EH (cell line): ENCODE measurements at places on chromosomes 7 and 10.

DNA sequence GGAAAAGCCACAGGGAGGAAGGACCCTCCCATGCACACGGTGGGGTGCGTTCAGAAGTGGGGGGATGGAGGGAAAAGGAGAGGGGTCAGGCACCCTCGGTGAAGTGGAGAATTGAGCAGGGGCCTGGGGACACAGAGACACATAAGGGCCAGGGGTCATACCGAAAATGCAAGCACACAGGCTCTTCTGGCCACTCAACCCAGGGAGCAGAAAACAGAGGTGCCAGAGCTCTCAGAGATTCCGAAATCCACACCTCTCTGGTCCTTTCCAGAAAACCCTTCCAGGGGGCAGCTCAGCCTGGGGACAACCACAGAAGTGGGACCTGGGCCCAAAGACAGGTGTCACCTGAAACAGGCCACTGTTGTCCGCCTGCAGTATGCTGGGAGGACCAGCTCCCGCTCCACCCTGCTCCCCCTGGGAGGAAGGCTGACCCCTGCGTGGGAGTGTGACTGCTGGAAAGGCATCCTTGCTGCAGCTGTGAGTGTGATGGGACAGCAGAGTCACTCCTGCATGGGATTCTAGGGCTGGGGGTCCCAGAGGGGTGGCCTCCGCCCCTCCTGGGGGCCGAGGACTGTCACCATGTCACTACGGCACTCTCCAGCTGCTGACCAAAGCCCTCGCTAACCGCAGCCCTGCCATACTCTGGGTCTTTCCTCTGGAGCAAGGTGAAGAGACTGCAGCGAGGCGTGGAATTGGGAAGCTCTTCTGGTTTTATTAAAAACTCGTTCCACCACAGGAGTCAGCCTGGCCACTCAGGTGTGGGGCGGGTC, 63.1 kb downstream of the TMEM209 start:
- DNase-seq, result no peak

GRCh38 chr10:43061331-43061730, 15.5 kb upstream of the RET start:
- no peak for DNase-seq

DNA sequence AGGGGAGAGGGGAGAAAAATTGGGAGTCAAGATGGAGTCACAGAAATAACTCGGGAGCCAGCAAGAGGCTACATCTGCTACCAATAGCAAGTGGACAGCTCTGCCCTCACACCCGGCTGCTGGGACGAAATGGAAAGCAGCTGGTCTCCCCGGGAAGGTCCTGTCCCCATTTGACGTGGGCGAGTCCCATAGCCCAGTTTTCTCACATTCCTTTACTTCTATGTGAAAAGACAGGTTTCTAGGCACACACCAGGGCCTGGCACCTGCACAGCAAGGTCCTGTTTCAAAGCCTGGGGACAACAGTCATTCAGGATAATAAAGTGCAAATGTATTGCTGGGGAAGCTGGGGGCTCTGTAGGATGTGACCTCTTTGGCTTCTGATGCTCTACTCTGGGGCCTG, 162.6 kb downstream of the OAT start:
- no peak for DNase-seq

DNA sequence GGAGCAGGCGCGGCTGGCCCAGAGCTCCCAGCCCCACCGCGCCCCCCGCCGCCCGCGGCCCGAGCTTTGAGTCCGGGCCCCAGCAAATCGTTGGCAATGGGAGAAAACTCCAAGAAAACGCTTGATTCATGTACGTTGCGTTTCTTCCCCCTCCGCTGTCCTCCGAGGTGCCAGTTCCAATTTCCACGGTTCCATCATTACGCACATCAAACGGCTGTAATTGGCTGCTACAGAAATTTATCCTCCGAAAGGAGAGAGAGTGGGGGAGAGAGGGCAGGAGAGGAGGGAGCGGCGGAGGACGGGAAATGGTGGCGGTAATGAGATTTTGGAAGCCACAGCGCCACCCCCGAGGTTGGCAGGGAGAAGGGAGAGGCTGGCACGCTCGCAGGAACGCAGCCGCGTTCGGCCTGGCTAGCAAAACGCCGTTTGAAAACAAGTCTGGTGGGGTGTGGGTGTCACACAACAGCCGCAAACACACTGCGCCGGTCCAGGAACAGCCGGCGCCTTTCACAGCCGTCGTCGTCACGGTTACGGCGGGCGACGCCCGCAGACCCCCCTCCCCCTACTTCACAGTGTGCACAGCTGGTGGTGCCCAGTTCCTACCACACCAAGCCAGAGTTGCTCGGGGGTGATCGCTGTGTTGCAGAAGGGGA, 57.5 kb downstream of the UNCX start:
- DNase-seq, result peak; percentile 36

DNA sequence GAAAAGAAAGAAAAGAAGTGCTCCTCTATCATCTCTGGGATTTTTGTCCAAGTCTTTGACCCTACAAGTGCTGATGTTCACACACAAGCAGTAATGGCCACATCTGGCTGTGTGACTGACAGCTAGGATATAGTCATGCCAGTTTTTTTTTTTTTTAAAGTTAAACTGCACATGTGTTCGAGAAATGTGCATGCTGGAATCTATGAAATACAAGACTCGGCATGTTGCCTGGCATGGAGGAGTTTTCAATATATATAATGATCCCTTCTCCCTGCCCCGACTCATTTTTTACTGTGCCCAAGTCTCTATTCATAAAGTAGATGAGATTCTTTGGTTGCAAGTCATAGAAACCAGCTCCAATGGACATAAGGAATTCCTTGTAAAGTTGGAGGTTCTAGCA, 60.4 kb upstream of the FGFR2 start:
- DNase-seq, result no peak

DNA sequence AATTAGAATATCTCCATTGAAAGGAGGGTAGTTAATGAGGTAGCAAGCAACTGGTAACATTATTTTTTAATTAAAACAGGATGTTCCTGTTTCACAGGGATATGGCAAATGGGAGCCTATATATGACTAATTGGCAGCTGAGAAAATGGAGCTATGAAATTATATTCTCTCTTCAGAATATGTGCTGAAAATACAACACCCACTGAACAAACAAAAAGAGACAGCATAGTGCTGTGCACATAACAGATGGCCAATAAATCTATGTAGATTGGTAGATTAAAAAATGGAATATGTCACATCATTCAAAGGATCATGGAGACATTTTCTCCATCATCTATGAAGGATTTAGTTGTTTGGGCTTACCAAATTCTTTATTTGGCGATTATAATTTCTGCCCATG, 362.0 kb downstream of the GPR37 start:
- no peak for DNase-seq

DNA sequence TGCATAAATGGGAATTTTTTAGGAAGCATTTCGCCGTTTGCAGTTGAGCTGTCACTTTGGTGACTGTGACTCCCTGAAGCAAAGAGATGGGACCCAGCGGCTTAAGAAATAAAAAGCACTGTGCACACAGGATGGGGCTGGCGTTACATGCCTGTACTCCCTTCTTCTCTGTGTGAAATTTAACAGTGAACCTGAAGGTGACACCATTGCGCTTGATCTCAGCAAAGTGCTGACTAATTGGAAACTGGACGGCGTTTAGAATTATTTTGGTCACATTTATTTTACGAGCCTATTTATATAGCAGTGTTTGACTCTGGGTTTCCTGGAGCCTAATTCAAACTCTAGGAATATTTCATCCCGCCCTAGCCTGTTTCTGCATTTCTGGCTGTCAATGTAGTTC, 146.2 kb downstream of the PAXIP1 start:
- DNase-seq, result no peak

DNA sequence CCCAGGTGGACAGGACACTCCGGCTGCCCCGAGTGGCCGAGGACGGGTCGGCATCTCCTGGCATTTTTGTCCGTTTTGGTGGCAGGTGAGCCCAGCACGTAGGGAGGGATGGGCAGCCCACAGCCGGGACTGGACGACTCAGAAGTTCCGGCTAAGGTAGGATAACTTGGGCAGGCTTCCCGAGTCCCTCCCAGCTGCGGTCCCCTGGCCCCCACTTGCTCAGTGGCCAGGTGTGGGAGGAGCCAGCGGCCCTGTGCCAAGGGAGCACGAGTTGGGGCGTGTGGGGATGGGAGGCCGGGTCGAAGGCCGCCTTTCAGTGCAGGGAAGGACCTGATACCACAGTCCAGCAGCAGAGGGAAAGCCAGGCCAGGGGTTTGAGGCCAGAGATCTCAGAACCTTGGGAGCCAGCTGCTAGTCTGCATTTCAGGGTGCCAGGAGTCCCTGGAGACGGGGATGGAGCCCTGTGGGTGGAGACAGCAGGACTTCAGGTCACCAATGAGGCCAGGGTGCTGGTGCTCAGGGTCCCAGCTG, 58.5 kb downstream of the PWWP2B start:
- DNase-seq, result no peak

- DNase-seq, result peak; percentile 34
Measured at GRCh38 chr7:1666823-1667565, 3.1 kb upstream of the ELFN1 start.

DNA sequence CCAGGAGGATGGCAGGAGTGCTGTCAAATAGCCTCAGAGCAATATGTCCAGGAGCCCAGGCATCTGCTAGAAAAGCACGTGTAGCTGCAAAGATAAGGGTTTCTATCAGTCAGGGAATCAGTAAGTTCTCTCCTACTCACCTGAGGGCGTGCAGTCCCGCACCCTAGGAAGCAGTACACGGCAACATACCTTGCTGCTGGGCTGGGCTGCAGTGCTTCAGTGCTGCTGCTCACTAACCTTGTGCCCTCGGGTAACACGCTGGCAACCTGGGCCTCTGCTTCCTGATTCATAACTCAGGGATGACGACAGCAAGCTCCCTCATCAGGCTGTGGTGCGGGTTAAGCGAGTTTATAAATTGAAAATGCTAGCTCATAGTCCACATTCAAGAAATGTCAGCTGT, 29.5 kb upstream of the CCNY start:
- DNase-seq, result peak; percentile 16

- peak; percentile 44 for DNase-seq
Measured at GRCh38 chr10:7417103-7417623, 6.3 kb upstream of the SFMBT2 start.

- DNase-seq, result no peak
Measured at GRCh38 chr10:126208726-126209302, 179.5 kb downstream of the ADAM12 start.

DNA sequence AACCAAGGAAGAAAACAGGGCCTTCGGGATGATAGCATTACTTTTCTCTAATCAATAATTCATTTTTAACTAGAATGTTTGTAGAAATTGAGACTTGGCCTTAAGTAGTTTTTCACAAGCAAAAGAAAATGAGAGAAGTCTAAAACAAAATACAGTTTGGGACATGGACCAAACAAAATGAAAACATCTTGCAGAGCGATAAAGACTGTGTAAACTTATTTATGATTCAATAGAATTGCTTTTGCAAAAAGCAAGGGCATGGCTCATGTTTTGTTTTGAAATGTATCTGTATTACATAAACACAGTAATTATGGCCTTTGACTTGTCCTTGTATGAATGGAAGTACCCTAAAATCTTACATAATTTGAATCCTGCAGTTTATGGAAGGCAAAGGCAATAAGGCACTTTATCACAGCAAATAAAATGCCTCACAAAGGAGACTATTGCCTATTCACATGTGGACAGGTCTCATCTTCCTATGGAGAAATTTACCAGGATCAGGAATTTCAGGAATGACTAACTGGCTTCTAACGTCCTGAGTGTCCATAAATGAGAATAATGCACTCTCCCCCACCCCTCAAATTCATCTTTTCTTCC, 295.2 kb downstream of the PTEN start:
- peak; percentile 20 for DNase-seq

- no peak for DNase-seq
Measured at GRCh38 chr7:49038821-49039358, 114.5 kb downstream of the CDC14C start.

- no peak for DNase-seq
Measured at GRCh38 chr7:155913719-155914118, 101.5 kb upstream of the SHH start.

GRCh38 chr10:127813290-127813689, 76.3 kb downstream of the FOXI2 start:
- DNase-seq, result no peak

- no peak for DNase-seq
Measured at GRCh38 chr10:122325235-122325634, 49.3 kb upstream of the PLEKHA1 start.

DNA sequence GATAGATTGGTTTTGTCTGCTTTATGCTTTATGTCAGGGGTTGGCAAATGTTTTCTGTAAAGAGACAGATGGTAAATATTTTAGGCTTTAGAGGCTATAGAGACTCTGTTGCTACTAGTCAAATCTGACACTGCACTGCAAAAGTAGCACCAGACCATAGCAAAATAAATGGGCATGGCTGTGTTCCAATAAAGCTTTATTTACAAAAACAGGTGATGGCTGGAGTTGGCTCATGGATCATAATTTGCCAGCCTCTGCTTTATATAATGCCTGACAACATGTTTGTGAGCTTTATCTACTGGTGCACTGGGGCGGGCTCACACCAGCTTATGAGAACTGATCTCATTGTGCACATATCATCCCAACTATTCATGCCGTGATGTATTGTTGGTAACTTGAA, 120.1 kb downstream of the PLXDC2 start:
- DNase-seq, result no peak

GRCh38 chr7:95002775-95003174, 95.4 kb downstream of the PPP1R9A start:
- no peak for DNase-seq

GRCh38 chr7:105011141-105011830, 2.7 kb upstream of the KMT2E start:
- peak; percentile 32 for DNase-seq

DNA sequence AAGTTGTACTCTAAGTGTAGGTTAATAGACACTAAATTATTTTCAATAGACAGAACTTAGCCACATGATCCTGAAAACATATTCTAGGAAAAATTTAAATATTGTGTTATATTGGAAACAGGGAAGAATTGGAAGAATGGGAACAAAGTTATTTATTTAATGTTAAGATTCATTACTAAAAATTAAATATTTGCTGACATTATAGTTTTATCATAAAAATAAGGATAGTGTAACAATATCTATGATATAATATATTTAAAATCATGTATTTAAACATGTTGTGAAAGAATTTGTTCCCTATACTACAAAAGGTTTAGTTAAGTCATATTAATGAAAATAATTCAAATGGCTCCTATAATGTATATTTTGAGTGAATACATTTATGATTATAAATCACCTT, 120.1 kb upstream of the TEX47 start:
- DNase-seq, result no peak

DNA sequence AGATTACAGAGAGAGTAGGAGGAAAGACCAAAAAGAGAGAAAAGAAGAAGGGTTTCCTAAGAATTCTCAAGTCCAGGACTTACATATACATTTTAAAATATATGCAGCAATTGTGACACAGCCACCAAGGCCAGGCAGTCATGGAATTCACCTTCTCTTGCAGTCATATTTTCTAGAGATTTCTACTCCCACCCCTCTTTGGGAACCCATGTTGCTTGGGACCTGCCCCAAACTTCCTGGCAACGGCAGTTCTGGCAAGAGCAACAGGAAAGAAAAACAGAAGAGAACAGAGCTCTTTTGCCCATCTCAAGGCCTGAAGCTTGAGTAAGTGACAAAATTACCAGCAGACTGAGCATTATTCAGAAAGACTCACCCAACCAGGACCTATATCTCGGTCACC, 128.3 kb upstream of the ASAH2 start:
- DNase-seq, result no peak

GRCh38 chr10:33966946-33967345, 632.5 kb upstream of the NRP1 start:
- no peak for DNase-seq
